Naive B cell (primary cell): ENCODE measurements at places on chromosomes 7 and 10. TPM values are rescaled to one million over a fixed set of nuclear protein-coding genes. Genes with fewer than 3 reads are reported as not detected.

- no peak overlapping the region for H3K27ac ChIP-seq
- H3K36me3 ChIP-seq = no peaks in the 10 kb centered on the region
- H3K27me3 ChIP-seq = peaks cover 44% of the 10 kb centered on the region
- H3K4me1 ChIP-seq = no peaks in the 10 kb centered on the region
- H3K4me3 ChIP-seq = no peak overlapping the region
Observed at GRCh38 chr7:45174328-45174610, 16.7 kb downstream of the RAMP3 start.

GRCh38 chr7:80731281-80731680 is 92.8 kb downstream of the CD36 start:
- H3K4me3 ChIP-seq = no peak overlapping the region
- H3K27ac ChIP-seq = no peak overlapping the region
- DNase-seq = no peak
- no peaks in the 10 kb centered on the region for H3K4me1 ChIP-seq
- peaks cover 8% of the 10 kb centered on the region for H3K27me3 ChIP-seq

GRCh38 chr10:27192284-27192683 is 37.1 kb downstream of the MASTL start:
- no peaks in the 10 kb centered on the region for H3K27me3 ChIP-seq
- no peaks in the 10 kb centered on the region for H3K36me3 ChIP-seq
- DNase-seq = no peak
- H3K4me3 ChIP-seq = no peak overlapping the region
- H3K4me1 ChIP-seq = no peaks in the 10 kb centered on the region

DNA sequence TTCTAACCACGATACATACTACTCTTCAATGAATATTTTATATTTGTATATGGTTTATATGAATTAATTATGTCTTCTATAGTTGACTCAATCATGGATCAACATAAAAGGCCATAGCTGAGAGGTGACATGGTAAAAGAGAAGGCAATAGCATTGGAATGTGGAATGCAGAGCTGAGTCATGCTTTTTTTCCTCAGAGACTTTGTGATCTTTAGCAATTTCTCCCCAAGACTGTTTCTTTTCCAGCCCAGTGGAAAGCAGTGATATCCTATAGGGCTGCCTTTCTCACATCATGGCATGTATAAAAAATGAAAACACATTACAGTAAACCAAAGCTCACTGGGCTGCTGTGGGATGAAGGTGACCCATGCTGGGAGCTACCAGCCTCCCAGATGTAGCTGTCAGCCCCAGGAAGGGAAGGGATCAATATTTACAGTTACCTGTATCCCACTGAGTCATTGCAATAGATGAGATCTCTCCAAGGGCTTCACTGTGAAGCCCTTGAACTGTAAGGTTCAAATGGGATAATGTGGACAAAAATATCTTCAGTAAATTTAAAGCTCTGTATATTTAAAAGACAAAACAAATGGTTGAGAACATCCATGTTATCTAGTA is 30.2 kb downstream of the SLC39A12 start:
- H3K4me1 ChIP-seq = peaks cover under 1% of the 10 kb centered on the region
- H3K27ac ChIP-seq = no peak overlapping the region
- H3K4me3 ChIP-seq = no peak overlapping the region

- no peak overlapping the region for H3K4me3 ChIP-seq
- no peak for DNase-seq
- H3K27ac ChIP-seq = no peak overlapping the region
- H3K36me3 ChIP-seq = no peaks in the 10 kb centered on the region
- H3K4me1 ChIP-seq = no peaks in the 10 kb centered on the region
Observed at GRCh38 chr10:122492006-122492405, 30.7 kb downstream of the HTRA1 start.

DNA sequence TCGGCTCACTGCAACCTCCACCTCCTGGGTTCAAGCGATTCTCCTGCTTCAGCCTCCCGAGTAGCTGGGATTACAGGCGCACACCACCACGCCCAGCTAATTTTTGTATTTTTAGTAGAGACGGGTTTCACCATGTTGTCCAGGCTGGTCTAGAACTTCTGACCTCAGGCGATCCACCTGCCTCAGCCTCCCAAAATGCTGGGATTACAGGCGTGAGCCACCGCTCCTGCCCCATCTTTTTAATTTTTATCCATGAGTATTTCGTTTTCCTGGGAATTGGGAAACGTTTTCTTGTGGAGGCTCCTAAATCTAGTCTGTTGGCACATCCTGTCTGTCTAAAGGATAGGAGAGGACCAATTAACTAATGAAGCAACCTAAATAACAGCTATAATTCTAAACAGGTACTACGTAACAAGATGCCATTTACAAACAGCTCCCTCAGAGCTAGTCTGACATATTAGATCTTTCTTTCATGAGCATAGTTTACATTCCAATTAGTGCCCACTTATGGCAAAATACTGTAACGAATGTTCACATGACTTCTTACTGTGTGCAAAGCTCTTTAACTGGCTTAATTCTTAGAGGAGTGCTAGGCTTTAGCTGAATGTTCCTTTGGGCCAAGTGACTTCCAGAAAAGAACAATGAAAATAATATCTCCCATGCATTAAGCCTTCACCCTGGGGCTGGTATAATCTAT is 151.0 kb upstream of the YAE1 start:
- no peaks in the 10 kb centered on the region for H3K36me3 ChIP-seq
- no peaks in the 10 kb centered on the region for H3K27me3 ChIP-seq
- no peak for DNase-seq
- no peak overlapping the region for H3K27ac ChIP-seq
- peaks cover 16% of the 10 kb centered on the region for H3K4me1 ChIP-seq
- peak overlapping the region; percentile 95 for H3K4me3 ChIP-seq

DNA sequence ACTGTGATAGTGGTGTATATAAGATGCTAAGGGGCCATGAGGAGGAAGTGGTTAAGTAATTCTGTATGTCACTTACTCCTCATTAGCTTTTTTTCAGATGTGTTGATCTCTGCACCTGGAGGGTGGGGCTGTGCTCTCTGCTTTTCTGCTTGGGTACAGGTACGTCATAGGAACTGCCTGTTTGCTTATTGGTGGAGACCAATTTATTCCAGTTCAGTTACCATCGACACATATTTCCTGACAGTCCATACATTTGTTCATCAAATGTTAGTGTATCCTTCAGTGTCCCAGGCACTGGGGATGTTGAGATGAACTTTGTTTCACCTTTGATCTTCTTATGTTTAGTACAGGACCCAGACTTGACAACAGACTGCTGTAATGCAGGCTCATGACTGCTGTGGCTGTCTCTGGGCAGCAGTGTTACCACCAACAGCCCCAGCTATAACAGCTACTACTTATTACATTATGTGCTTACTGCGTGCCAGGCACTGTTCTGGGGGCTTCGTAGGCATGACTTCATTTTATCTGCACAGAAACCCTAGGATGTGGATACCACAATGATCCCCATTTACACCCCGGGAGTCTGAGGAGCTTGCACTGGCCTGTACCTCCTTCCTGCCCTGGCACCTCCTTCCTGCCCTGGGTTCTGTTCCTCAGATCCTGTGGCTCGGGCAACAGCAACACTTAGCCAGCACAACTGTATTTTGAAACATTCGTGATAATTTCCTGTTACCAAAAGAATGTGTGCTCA is 87.4 kb downstream of the BUB3 start:
- peak overlapping the region; percentile 74 for H3K27ac ChIP-seq
- H3K4me3 ChIP-seq = no peak overlapping the region
- peaks cover 10% of the 10 kb centered on the region for H3K36me3 ChIP-seq
- peak; percentile 51 for DNase-seq

GRCh38 chr10:132957981-132958882 is 15.9 kb upstream of the CFAP46 start:
- H3K27me3 ChIP-seq = peaks cover 45% of the 10 kb centered on the region
- no peaks in the 10 kb centered on the region for H3K36me3 ChIP-seq
- peaks cover 15% of the 10 kb centered on the region for H3K4me1 ChIP-seq
- no peak overlapping the region for H3K27ac ChIP-seq
- no peak for DNase-seq

DNA sequence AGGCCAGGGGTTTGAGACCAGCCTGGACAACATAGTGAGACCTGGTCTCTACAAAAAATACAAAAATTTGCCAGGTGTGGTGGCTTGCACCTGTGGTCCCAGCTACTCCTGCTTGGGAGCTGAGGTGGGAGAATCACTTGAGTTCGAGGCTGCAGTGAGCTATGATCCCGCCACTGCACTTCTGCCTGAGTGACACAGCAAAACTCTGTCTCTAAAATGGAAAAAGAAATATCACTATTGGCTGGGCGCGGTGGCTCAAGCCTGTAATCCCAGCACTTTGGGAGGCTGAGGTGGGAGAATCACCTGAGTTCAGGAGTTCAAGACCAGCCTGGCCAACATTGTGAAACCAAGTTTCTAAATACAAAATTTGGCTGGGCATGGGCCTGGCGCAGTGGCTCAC is 44.9 kb upstream of the RASGEF1A start:
- no peak overlapping the region for H3K27ac ChIP-seq
- DNase-seq = no peak
- no peak overlapping the region for H3K4me3 ChIP-seq
- H3K4me1 ChIP-seq = no peaks in the 10 kb centered on the region
- H3K27me3 ChIP-seq = peaks cover 26% of the 10 kb centered on the region

DNA sequence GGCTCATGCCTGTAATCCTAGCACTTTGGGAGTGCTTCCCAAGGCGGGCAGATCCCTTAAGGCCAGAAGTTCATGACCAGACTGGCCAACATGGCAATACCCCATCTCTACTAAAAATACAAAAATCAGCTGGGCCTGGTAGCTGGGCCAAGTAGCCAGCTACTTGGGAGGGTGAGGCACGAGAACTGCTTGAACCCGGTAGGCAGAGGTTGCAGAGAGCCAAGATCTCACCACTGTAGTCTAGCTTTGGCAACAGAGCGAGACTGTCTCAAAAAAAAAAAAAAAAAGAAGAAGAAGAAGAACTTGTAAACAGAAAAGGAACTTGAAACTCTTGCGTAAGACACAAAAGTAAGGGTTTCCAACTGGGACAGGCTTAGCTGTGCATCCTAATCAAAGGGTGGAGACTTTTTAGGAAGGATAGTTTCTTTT is 5.6 kb upstream of the IFIT2 start:
- H3K4me3 ChIP-seq = peak overlapping the region; percentile 58
- no peaks in the 10 kb centered on the region for H3K36me3 ChIP-seq
- H3K27ac ChIP-seq = peak overlapping the region; percentile 94
- H3K4me1 ChIP-seq = peaks cover 30% of the 10 kb centered on the region

GRCh38 chr7:93092757-93093370 is 24.9 kb downstream of the SAMD9 start:
- H3K4me1 ChIP-seq = no peaks in the 10 kb centered on the region
- H3K4me3 ChIP-seq = no peak overlapping the region
- no peak overlapping the region for H3K27ac ChIP-seq
- no peak for DNase-seq
- peaks cover 10% of the 10 kb centered on the region for H3K36me3 ChIP-seq

- no peak overlapping the region for H3K4me3 ChIP-seq
- peak overlapping the region; percentile 57 for H3K27ac ChIP-seq
- H3K27me3 ChIP-seq = no peaks in the 10 kb centered on the region
- no peaks in the 10 kb centered on the region for H3K36me3 ChIP-seq
Observed at GRCh38 chr7:134643131-134643530, 3.5 kb upstream of the BPGM start.

GRCh38 chr10:49620286-49620810 is 6.5 kb downstream of the CHAT start:
- H3K27me3 ChIP-seq = peaks cover 86% of the 10 kb centered on the region
- H3K36me3 ChIP-seq = no peaks in the 10 kb centered on the region
- H3K4me3 ChIP-seq = no peak overlapping the region
- H3K4me1 ChIP-seq = no peaks in the 10 kb centered on the region

Gene ZNF804B
- polyA plus RNA-seq = not detected

Gene NCF1
- 365 TPM for polyA plus RNA-seq

Gene AKR1C4
- polyA plus RNA-seq = not detected

Gene ANXA7
- polyA plus RNA-seq = 137 TPM

Gene MMP21
- polyA plus RNA-seq = not detected

Gene SPDYE1
- polyA plus RNA-seq = 0.16 TPM
